Kidney epithelial cell (primary cell): ENCODE measurements at places on chromosomes 5 and 9.

DNA sequence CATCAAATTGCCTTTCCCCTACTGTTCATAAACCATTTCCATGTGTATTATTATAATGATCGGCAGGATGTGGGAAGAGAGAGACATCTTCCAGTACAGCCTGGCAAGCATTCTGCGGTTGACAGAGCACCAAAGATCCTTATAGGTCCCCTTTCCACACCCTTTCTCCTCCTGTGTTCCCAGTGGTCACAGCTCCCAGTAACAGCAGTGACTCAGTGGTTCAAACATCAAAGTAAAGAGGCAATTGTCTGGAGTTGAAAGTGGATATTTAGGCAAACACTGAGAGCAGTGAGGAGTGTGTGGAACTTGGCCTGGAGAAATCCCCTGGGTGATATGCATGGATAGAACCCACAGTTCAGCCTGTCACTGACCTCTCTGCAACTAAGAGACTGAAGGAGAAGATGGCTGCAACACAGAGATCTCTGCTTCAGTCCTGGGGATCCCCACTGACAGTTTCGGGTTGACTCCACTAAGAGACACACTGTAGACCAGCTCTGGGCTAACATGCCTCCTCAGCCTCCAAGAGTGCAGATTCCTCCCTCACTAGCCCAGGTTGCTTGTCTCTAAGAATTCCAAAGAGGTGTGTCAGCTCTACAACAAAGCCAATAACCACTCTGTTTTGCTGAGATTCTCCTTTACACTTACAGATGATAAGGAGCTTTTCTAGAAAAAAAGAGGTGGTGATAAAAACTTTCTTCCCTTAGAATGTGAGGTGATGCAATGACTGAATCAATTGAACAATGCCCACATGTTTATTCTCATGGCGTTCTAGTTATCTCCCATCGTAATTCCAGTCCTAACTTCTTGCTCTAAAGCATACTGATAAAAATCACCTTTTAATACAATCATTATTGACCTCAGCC lies 94.4 kb upstream of the IL6ST start:
- peak; percentile 56 for DNase-seq

GRCh38 chr9:108869092-108869725 lies 7.1 kb downstream of the ACTL7A start:
- peak; percentile 31 for DNase-seq

DNA sequence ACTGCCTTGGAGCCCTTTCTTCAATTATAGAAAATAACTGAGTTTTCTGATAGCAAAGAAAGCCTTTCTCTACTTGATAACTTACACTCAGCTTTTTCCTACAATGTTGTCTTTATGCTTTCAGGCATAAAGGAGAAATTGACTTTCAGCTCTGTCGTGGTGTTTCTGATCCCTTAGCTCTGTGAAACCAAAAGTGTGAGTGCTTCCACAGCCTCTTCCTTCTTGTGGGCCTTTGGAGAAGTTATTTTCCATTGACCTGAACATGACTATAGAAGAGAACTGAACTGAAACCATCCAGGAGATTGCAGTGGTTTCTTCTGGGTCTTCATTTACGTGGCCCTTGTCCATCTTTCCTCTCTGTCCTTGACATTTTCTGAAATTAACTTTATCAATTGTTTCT lies 59.5 kb upstream of the EQTN start:
- no peak for DNase-seq

DNA sequence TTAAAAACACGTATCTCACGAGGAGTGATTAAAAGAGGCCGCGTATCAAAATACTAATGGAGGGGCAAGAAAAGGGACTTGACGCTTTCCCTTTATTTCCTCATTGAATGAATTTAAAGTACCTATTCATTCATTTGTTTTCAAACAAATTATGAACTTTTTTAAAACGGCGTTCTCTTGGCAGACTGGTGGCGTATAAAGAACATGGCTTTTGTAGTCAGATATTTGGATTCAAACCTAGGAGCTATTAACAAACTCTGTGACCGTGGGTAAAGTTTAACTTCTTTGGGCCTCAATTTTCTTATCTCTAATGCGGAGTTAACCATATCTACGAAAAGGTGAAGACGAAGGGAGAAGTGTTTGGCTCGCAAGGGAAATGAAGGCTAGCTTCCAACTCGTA lies 876 bp downstream of the CAAP1 start:
- no peak for DNase-seq

DNA sequence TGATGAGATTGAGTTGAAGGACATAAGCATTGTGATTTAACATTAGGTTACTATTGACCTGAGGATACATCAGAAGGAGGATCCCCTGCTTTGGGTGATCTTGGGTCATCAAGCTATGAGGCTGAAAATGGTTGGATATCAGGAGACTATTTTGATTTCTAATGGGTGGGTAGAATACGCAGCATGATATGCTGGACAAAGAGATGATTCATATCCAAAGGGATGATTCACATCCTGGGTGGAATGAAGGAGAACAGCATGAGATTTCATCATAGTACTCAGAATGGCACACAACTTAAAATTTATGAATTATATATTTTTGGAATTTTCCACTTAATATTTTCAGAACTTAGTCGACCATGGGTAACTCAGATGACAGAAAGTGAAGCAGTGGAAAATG lies 1759.5 kb upstream of the C9orf72 start:
- peak; percentile 18 for DNase-seq

GRCh38 chr5:7080501-7080900 lies 315.4 kb upstream of the ADCY2 start:
- no peak for DNase-seq

GRCh38 chr9:126470241-126470993 lies 143.3 kb upstream of the LMX1B start:
- DNase-seq: no peak

GRCh38 chr9:73157811-73158210 lies 6.1 kb downstream of the ANXA1 start:
- DNase-seq: no peak

GRCh38 chr5:124761010-124761409 lies 14.6 kb upstream of the ZNF608 start:
- DNase-seq: no peak

GRCh38 chr9:98057138-98057799 lies 737 bp downstream of the NANS start:
- no peak for DNase-seq

GRCh38 chr9:2389404-2389803 lies 232.2 kb upstream of the VLDLR start:
- no peak for DNase-seq

DNA sequence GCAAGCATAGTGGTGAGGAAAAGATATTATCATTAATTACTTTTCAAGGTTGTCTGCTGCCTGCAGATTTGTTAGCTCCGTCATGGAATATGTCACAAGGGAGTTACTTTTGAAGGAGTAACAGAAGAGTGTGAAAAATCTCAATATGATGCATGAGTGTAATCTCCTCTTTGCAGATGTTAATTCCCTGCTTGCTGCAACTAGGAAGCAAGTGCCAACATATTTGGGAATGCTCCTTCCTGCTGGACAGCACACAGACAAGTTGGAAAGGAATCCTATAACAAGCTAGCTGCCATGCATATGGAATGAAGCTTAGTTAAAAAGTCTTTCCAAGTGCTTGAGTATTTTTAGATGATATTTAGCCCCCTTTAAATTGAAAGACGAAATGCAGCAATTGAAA lies 2023.6 kb upstream of the CDH6 start:
- no peak for DNase-seq

- no peak for DNase-seq
Measured at GRCh38 chr5:1748271-1748670, 51.4 kb downstream of the MRPL36 start.

GRCh38 chr5:120151825-120152224 lies 312.3 kb upstream of the PRR16 start:
- no peak for DNase-seq
